ENCODE measurements at places on chromosomes 11 and 22.
A peak's percentile ranks its signal among the peaks of the same experiment; 100 is the strongest.

GRCh38 chr11:60777572-60777971 lies 7.6 kb upstream of the MS4A10 start:
- DNase-seq = peak; percentile 66

- DNase-seq = no peak
Observed at GRCh38 chr22:17629173-17629489, 582 bp upstream of the ATP6V1E1 start.

GRCh38 chr11:2312232-2313042 lies 10.6 kb downstream of the TSPAN32 start:
- peak; percentile 52 for DNase-seq

DNA sequence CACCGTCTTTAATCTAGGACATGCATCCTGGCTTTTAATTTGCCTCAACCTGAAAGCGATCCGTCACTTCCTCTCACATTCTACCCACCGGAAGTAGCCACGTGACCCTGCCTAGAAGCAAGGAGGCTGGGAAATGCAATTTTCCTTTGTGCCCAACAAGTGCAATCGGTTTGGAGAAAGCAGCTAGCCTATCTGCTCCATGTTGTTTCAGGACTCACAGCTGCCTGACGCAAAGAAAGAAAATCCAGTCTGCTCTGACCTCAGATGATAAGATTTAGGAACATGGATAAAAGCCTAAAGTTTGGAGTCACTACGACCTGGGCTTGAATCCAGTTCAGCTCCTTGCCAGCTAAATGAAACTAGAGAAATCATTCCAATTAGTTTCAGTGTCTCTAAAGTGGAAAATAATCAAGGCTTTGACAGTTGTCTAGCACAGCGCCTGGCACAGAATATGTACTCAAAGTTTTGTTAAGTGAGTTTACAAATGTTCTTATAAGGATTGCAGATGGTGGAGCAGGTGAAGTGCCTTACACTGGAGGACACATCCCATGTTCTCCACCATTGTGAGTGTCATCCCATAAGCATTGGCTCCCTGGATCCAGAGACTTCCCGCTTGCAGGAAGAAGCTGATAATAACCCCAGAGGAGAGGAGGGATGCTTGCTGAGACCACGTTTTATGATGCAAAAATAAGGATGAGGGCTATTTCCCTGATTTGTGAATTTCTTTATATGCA lies 553.7 kb downstream of the MN1 start:
- no peak for DNase-seq

- peak; percentile 13 for DNase-seq
Observed at GRCh38 chr11:106306942-106307341, 229.5 kb downstream of the AASDHPPT start.

- no peak for DNase-seq
Observed at GRCh38 chr11:115269191-115269950, 234.8 kb downstream of the CADM1 start.

DNA sequence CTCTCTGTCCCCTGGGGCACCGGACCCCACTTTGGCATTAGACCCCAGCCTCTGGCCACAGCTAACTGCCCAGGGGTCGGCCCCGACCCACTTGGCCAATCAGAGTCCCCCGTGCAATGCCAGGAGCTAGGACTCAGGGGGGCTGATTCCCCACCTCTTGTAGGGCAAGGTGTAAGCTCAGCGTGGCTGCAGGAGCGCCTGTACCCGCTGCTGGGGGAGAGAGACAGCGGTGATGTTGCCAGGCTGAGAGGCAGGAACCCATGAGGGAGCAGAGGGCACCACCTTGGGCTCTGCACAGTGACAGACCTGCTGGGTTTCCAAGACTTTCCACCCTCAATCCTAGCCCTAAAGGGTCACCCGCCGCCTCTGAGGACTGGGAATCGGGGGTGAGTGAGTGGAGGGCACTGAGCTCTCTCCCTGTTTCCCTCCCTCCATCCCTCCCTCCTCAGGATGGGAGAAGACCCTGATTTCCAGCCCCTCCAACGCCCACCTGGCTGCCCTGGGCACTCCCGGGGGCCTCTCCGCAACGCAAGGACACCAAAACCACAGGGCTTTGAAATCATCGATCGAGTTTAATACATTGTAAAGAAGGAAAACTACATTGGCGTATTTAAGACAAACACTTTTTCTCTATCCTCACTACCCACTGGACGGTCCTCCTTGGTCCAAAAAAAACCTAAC lies 128.4 kb downstream of the ARHGAP8 start:
- no peak for DNase-seq

DNA sequence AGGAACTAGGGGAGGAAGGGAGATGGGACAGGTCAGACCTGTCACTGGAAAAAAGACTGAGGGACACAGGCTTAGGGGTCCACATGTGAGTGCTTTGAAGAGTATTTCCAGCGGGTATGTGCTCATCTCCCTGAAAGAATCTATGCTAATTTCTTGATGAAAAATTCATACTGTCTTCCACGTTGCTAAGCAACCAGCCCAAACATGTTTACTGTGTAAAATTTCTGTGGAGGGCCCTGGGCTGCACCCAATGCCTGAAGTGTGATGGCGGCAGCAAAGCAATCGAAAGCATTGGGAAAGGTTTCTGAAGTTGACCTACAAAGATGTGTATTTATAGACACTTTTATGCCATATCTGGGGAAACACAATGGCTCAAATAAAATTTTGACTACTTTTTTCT lies 7.4 kb downstream of the SYT13 start:
- no peak for DNase-seq

DNA sequence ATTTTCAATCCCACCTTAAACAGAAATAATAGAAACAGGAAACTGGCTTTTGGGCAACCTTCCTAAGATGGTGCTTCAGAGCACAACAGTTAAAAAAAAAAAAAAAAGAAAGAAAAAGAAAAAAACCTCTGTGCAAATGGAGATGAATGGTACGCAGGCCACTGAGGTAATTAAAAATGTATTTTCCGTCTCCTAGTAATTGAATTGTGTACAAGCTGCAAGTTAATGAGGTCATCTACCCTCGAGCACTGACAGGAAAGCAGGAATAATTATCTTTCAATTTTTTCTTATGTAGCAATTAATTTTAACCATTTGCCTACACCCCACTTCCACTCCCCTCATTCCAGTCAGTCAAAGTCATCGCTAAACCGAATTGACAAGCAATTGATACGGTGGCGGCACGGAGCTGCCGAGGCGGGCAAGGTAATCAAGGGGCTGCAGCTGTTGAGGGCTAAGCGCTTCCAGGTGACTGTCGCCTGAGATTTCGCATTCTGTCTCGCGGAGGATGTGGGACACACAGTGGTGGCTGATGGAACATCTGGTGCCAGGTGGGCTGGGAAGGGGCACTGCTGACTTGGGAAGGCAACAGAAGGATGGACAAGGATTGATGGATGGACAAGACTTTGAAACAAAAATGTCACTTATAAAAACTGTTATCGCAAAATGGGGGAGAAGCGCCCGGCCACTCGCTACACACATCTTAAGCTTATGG lies 109.4 kb downstream of the RCN1 start:
- no peak for DNase-seq

DNA sequence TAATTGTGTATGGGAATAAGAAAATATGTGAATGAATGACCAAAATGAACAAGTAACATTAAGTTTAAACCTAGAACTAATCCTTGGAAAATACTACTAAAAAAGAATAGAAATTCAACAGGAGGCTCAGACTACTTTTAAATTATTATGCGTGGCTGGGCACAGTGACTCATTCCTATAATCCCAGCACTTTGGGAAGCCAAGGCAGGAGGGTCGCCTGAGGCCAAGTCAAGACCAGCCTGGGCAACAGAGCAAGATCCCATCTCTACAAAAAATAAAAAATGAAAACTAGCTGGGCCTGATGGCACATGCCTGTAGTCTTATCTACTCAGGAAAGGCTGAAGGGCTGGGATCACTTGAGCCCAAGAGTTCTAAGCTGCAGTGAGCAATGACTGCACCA lies 85.4 kb upstream of the CLNS1A start:
- DNase-seq = no peak

- no peak for DNase-seq
Observed at GRCh38 chr22:31719850-31720471, 30.0 kb downstream of the PRR14L start.

DNA sequence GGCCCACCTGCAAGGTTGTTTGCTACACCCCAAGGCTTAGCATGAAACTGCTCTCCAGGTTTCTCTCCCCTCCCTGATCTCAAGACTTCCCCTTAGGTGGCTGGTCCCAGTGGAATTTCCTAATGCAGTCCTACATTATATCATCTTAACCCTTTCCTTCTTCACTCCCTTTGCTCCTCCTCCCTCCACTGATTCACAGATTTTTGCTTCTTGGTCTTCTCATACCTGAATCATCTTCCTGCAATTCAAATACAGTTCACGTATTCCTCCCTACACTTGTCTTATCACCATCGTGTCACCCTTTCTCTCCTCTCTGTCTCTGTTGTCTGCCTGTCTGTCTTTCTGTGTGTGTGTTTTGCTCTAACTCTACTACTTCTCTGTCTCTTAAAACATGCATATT lies 17.0 kb downstream of the MMP10 start:
- DNase-seq = peak; percentile 27

- no peak for DNase-seq
Observed at GRCh38 chr11:65148657-65149056, 14.3 kb upstream of the SYVN1 start.

DNA sequence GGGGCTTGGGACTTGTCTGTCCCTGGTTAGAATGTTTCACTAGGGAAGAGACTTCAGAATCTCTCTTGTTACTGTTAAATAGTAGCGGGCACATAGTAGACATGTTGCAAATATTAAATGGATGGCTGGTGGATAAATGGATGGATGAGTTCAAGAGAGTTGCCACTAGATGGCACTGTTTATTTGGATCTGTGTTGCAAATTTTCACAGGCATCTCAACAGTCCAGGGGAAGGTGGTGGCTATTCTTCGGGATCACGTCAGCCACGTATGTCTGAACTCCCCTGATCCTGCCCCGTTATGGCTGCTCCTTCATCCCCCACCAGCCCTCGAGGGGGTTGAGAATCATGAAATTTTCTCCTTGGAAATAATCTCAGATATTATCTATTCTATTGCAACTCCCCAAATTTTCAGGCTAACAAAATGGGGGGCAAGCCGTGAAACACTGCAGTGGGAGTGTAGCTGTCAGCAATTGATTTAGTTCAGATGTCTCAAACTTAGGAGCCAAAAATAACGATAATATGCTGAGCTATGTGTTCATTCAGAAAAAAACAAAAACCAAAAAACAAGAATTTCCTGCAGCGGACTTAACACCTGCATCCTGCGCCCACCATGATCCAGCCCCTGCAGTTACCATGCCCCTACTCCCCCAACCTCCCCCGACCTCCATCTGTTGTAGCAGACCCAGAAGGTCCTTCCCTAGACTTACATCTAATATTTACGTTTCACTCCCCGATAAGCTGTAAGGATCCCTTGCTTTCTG lies 29.1 kb upstream of the BIRC3 start:
- DNase-seq = peak; percentile 77

- DNase-seq = peak; percentile 36
Observed at GRCh38 chr11:46808799-46809431, 37.2 kb downstream of the CKAP5 start.

GRCh38 chr11:114359342-114359741 lies 41.0 kb downstream of the C11orf71 start:
- DNase-seq = peak; percentile 69

DNA sequence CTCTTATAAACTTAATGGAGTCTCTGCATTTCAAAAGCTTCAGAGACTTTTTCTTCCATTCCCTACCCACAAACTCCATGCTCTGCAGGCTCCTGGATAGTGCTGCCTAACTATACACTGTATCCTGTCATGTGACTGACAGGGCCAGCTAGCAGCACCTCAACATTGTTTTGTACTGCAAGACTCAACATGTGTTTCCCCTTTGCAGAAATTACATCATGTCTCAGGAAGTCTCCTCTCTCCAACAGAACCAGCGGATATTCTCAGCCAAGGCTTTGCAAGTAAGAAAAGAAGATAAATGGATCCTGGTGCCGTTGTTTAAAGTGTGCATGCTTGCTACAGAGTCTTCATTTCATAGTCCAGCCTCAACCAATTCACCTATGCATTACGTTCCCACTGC lies 164.0 kb upstream of the UBASH3B start:
- no peak for DNase-seq
